ENCODE measurements at places on chromosomes 2 and 18.

GRCh38 chr2:50491541-50492476 is 540.1 kb downstream of the NRXN1 start:
- DNase-seq: no peak

DNA sequence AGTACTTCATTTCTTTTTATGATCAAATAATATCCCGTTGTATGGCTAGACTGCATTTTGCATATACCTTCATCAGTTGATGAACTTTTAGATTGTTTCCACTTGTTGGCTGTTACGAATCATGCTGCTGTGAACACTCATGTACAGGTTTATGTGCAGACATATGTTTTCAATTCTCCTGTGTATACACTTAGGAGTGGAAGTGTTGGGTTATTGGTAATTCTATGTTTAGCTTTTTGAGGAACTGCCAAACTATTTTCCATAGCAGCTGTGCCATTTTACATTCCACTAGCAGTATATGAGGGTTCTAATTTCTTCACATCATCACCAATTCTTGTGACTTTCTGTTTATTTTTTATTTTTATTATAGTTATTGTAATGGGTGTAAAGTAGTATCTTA is 32.1 kb upstream of the LCLAT1 start:
- no peak for DNase-seq

GRCh38 chr18:13243363-13243762 is 24.8 kb downstream of the LDLRAD4 start:
- no peak for DNase-seq

GRCh38 chr2:129771418-129772189 is 207.9 kb upstream of the RAB6C start:
- no peak for DNase-seq

DNA sequence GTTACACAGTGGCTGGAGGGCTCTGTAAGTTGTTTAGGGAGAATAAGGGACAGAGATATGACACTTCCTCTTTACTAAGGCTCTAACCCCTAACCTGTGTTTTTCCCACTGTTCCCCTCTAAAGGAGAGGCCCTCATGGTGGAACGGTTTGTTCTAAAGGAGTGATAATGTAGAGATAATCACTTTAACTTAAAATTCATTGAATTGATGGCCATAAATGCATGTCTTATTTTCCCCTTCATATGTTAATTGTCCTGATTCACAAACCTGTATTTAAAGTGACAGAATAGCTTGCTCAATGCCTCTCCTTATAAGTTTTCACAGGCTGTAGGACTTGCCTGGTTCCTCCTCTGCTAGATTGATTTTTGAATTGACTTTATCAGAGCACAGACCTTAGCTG is at the start of gene SERPINB12:
Gene SERPINB12 (plus strand): TSS at position 301 of the 400 bp plus-strand sequence. CDS start 13,791 bp downstream, outside the sequence.
- no peak for DNase-seq

DNA sequence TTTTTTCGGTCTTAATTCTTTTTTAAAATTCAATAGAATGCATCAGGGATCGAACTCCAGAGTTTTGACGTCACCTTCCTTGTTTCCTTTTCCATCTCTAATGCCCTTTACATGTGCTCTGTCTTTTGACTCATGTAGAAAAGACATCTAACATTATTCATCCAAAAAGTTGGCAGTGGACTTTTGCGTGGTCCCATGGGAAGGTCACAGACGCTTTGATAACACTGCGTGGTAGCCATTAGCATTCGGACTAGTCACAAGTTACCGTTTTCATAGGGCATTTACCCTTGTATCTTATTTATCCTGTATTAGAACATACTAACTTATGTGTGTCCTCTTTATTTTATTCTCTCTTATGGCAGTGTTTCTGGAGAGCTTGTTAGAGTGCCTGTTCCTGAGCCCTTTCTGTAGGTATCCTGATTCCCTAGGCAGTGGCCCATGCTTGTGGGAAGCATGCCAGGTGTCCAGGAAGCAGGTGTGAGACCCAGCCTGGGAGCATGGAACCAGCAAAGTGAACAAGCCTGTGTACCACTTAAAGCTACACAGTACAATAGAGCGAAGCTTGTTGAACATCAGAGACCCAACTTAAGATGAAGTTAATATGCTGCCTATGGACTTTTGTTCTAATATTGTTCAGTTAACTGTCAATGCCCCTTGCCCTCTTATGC is 73.6 kb upstream of the RBM44 start:
- DNase-seq: no peak

DNA sequence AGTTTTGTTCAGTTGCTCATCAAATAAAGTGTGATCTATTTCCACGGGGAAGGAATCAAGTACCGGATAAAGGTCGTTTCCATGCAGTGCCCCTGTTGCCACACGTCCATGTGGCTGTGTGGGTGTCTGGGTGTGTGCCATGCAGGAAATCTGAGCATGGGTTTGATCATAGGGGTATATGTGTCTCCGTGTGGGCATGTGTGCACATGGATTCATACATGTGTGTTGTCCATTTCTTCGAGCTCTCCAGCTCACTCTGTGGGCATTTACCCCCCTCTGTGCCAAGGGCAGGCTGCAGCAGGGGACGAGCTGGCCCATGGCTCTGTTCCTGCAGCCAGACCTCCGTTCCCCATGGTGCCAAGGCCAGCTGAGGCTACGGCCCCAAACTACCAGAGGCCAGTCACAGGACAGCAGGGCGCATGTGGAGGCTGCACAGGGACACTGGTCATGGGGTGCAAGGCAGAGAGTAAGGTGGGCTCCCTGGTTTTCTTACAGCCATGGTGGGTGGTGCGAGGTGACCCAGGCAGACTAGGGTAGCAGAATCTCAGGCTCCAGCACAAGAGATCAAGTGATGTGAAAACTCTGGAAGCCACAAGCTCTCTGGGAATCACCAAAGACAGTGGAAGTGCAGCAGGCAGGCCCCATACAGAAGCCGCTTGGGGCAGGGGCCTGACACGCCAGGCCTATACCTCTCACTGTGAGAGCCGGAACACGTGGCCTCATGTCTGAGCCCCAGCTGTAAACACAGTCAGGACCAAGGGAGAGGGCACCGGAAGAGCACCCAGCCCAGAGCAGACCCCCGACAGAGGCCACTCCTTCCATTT is 66.4 kb upstream of the RAB6C start:
- no peak for DNase-seq

DNA sequence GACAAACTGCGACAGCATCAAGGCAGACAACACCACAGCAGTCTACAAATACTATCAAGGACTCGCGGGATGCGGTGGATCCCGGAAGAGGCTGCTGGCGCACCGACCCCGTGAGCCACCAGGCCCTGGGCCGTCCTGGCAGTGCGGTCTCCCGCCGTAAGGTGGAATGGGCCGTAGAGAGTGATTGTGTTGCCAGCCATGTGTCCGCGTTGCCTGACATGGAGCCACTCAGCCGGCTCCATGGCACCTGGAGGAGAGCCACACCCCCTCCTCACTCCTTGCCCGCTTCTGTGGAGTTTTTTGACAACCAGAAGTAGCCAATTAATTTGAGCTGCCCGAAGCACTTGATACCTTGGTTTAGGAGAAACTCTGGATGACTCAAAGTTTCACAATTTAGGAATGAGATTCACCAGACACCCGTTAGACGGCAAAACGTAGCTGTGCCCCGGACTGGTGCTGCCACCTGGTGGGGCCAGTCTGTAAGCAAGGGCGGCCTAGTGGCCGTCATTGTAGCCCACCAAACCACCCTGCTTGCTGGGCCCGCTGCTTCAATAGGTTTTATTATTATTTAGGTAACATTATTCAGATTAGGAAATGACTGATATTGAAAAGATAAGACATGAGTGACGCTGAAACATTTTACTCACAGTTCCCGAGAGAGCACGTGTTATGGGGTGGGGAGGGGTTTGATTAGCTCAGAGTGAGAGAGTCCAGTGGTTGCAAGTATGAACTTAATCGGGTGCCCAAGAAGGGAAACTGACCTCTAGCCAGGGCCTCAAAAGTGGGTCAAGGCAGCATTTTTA is 10.2 kb upstream of the IMP4 start:
- DNase-seq: peak; percentile 63

GRCh38 chr18:79410731-79411613 is 15.2 kb downstream of the NFATC1 start:
- DNase-seq: no peak

GRCh38 chr2:233867993-233868532 is at the start of gene MSL3B:
Gene MSL3B, minus strand, starts transcription at chr2:233868386.
- DNase-seq: peak; percentile 46

DNA sequence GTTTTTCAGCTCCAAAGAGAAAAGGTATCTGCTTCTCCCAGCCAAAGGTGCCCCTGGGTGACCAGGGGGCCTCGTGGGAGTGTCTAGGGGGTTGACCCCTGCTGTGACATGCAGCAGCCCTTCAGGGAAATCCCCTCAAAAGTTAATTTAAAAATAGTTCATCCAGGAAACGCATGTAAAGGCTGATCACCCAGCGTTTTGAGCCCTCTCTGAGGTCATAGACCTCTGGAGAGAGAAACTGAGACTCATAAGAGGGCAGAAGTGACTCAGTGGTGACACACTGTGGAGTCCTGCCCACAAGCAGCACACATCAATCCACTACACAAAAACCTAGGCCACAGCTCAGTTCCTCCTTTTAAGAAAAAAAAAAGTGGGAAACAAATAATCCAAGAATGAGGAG is 11.9 kb downstream of the GAL3ST2 start:
- peak; percentile 33 for DNase-seq

DNA sequence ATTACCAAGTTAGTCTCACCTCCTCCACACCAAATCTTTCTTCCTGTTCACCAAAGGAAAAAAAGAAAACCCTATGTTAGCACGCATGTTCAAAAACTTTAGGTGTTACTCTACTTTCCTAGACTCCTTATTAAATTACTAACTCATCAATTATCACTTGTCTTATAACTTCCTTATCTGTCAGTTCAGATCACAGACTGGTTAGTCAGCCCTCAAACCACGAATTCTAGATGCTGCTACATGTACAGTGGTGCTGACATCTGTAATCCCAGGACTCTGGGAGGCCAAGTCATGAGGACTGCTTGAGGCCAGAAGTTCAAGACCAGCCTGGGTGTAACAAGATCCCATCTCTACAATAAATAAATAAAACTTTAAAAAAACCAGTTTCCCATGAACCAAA is 3.5 kb downstream of the YWHAQ start:
- DNase-seq: no peak

GRCh38 chr2:162103443-162104009 is 29.5 kb upstream of the DPP4 start:
- no peak for DNase-seq

DNA sequence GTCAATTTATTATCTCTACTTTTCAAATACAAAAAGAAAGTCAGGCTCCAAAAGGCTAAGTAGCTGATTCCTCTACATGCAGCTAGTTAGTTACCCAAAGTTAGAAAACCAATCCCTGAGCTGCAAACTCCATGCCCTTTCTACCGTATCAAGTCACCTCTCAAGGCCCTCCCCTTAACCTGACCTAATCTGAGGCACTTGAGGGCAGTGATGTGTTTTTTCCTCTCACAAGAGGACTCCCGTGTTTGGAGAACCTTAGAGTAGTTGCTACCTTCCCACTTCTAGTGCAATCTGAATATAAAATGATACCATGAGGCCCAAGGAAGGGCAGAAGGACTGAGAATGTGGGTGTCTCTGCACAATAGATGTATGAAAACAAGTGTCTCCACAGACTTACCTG is 907.9 kb upstream of the CELF4 start:
- no peak for DNase-seq

DNA sequence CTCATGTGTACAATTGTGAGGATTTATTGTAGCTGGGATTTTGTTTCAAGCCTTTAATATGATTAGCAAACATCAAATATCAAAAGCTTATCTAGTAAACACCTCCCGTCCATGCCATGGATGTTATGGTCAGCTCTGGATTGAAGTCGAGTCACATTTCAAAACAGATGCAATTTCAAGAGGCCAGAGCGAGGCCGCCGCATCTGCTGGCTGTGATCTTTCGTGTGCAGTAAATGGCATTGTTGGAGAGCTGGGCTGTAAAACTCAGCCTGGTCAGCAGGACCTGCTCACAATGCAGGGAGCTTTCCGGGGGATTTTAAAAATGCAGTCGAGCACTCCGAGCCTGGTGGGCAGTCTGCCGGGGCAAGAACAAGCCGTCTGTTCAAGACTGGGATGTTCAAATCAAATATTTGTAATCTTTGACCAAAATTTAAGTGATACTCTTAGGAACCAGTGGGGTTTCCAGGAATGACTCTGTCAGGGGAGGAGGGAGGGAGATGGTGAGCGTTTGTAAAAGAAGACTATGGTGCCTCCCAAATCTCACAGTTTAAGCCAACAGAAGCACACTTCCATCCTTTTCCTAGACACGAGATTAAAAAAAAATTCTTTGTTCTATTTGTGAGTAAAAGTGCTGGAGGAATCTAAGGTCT is 97.6 kb downstream of the MYCN start:
- no peak for DNase-seq

- no peak for DNase-seq
These were observed 112.8 kb upstream of the MAP3K20 start for GRCh38 chr2:172962824-172963223.

GRCh38 chr18:37720663-37721062 is 155.1 kb upstream of the CELF4 start:
- no peak for DNase-seq

DNA sequence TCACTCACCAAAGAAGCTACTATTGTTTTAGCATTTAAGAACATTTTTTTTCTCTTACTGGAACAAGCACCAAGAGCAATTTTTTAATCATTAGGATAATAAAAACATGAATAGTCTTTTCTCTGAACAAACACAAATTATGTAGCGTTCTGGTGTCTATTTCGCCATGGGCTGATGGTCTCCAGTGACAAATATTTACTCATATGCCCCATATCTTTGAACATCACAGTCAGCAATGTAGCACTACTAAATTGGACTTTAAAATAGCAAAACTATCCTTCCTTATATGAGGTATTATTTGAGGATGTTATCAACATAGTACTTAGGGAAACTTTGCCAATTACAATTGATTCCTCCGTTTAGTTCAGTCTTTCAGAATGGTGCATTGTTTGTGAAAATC is 1326.0 kb upstream of the ZEB2 start:
- DNase-seq: no peak

GRCh38 chr2:234368861-234369261 is 128.0 kb downstream of the ARL4C start:
- DNase-seq: peak; percentile 26

DNA sequence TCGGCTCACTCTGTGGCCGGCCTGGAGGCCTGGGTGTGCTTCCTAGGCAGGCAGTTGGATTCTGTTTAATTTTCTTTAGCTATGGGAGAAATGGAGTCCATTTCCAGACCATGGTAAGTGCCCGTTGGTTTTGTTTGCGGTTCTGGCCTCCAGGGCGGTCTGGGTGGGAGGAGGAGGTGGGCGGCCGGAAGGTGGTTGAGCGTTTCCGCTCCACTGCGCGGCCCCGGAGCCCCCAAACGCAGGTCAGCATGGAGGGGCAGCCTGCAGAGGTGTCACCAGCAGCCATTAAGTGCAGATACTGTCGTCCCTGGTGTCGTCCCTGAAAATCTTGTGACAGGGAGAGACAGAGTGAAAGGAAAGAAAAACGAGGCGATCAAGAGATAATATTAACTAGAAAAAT is 303.9 kb downstream of the GBX2 start:
- no peak for DNase-seq

- DNase-seq: no peak
These were observed 492.6 kb upstream of the REG3G start for GRCh38 chr2:78532762-78533379.

Data from stimulated activated CD8-positive, alpha-beta memory T cell treated with anti-CD3 and anti-CD28 coated beads, Interleukin-4, amount 100 ng/mL, for 24 hours (primary cell).